Stimulated activated naive B cell treated with anti-CD40 and anti-IgM and Interleukin-4, amounts not matched to agents 10 μg/mL and 1 μg/mL and 100 μg/mL, for 72 hours (primary cell): ENCODE measurements at places on chromosomes 2 and 18.
A peak's percentile ranks its signal among the peaks of the same experiment; 100 is the strongest.

DNA sequence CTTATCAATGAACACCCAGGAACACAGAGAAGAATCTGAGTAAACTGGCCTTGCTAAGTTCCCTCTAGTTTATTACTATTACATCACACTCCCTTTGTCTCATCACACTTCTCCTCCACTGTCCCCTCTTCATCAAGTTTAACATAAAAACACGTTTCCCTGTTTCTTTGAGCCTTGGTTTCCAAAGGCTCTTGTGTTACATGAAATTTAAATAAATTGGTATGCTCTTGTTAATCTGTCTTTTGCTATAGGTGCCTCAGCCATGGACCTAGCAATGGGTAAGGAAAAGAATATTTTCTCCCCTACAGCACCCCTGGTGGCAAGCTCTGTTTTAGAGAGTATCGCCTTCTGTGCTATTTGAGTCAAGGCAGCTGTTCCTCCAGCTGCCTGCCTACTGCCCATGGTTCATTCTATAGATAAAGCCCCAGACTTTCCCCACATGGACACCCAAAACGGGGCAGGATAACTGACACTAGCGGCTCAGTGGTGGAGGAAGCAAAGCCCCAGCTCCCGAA is 31.8 kb downstream of the TGIF1 start:
- DNase-seq, result no peak

DNA sequence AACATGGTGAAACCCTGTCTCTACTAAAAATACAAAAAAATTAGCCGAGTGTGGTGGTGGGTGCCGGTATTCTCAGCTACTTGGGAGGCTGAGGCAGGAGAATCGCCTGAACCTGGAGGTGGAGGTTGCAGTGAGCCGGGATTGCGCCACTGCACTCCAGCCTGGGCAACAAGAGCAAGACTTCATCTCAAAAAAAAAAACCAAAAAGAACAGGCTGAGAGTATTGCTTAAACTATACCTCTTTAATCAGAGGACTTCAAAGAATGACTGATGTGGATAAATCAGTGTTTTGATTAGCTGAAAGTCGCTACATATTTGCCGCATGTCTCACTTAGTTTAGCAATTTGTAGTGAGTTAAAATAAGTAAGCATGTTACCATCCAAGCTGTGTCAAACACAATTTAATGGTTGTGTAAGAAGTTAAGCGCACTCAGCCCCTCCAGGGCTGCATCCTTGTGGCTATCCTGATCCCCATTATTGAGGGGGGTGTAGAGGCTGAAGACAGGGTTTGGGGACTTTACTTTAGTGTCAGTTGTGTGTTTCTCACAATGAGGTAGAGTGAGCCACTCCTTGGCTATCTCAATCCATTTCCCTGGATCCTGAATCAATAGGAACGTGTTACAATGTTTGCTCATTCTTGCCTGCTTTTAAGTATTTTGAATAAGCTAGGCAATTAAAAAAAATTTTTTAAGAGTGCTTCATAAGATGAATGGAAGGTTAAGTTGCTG is 11.0 kb upstream of the FARP2 start:
- DNase-seq, result no peak

- DNase-seq, result no peak
These were observed 119.7 kb downstream of the PDCL3 start for GRCh38 chr2:100682536-100682935.

- no peak for DNase-seq
These were observed 20.0 kb upstream of the EFR3B start for GRCh38 chr2:25021791-25022362.

- no peak for DNase-seq
These were observed 127.6 kb downstream of the TDRD15 start for GRCh38 chr2:21251216-21251980.

GRCh38 chr2:127342101-127342500 is 45.7 kb downstream of the MAP3K2 start:
- peak; percentile 14 for DNase-seq

DNA sequence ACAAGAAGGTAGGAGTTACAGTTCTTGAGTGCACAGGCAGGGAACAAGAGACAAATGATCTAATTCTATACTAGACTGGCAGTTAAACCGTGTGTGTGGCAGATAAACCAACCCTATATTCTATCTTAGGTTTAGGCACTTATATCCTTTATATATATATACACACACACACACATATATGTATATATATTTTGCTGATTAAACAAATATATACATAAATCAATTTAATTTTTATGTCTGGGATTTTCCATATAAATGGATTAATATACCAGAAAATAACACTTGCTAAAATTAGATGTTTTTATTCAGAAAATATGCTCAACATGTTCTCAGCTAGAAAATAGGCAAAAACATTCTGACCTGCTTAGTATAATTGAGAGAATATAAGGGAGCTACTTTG is 887.9 kb upstream of the KLHL29 start:
- DNase-seq, result no peak

- no peak for DNase-seq
These were observed 109.1 kb downstream of the SMAD7 start for GRCh38 chr18:48841381-48842258.

- DNase-seq, result peak; percentile 35
These were observed 109.4 kb downstream of the KCTD1 start for GRCh38 chr18:26438980-26439379.

- DNase-seq, result no peak
These were observed 33.3 kb downstream of the ANTXR1 start for GRCh38 chr2:69046221-69046662.

DNA sequence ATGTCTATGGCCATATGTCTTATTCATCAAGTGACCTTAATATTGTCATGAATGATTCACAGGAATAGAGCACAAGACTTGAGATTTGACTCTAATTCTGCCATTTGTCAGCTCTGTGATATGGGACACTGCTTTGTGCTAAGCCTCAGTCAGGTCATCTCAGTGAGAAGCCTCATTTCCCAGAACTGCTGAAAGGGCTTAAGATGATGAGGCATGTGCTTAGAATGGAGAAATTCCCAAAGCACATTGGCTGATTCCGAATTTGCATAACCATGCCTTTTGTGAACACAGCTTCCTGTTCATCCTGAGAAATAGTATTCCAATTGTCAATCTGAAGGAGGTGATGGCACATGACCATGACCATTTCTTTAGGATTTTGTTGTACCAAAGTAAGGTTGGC is 218.1 kb downstream of the ALK start:
- DNase-seq, result no peak

DNA sequence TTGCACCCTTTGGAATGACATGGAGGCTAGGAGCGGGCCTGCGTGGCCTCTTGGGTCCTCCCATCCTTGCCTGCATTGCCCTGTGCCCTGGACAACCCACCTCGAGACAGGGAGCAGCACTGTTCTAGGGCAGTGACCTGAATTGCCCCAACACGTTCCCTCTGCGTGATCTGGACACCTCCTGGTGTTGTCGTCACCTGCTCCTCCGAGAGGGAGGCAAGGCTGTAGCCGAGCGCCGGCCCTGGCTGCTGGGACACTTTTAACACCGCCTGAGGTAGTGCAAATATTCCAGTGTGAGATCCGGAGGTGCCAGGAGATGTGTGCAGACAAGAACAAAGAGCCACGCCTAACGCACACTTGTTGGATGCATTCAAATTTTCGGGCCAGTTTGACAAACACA is 131.5 kb downstream of the SMAD7 start:
- DNase-seq, result no peak

GRCh38 chr2:200618590-200619021 is 32.8 kb downstream of the AOX1 start:
- no peak for DNase-seq

GRCh38 chr2:147716906-147717305 is 127.9 kb upstream of the ACVR2A start:
- no peak for DNase-seq

DNA sequence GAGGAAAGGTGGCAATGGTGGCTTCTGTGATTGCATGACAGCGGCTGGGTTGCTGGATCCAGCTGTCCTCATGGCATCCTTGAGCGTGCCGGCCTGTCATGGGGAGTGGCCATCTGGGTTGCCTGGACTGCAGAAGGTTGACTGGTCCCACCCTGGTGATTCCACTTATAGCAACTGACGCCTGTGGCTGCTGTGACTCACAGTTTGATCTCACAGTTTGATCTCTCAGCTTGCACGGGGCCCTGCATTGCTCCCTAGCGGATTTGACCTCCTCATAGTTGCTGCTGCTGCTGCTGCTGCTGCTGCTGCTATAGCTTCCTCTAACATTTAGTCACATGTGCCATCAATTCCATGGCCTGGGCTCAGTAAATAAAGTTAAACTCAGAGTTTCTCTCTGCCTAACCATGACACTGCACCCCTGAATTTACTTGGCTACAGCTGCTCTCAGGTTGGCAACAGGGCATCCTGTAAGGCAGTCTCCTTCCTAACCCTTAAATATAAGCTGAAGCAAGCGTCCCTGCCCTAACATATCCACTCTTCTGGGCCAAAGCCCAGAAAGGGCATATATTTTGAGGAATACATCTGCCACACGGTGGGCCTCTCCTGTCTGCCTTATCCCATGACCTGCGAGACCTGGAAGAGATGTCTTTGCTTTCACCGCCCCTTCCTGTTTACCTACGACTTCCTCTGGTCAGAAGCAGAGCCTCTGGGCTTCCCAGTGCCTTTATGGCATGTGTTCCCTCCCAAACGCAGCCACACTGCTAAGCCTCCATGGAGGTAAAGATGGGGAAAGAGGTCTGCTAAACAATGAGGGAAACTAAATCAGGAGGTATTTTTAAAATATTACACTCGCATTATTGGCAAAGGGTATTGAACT is 37.8 kb upstream of the CCDC150 start:
- no peak for DNase-seq

GRCh38 chr2:215672406-215672805 is 236.5 kb upstream of the FN1 start:
- DNase-seq, result no peak

GRCh38 chr18:8296886-8297616 is 312.2 kb upstream of the RAB12 start:
- no peak for DNase-seq

DNA sequence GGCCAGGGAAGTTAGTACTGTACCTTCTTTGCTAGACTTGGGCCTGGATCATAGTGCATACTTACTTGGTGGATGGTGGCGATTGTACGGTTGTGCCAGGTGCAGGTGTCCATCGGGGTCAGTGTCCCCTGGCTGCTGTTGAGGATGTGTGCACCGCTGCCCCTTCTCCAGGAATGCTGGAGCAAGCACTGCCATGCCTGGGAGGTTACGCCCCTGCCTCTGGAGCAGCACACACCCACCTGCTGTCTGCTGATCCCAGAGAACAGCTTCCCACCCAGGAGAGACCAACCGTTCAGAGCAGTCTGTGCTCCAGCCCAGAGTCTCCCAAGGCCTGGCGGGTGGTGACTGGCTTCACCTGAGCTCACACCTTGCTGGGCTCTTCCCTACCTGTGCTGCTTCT is 286.8 kb upstream of the HS6ST1 start:
- DNase-seq, result no peak

GRCh38 chr2:168801961-168802858 is at the start of gene NOSTRIN:
NOSTRIN (plus strand) TSS chr2:168802637; CDS start chr2:168802647, 10 bp downstream.
- no peak for DNase-seq

DNA sequence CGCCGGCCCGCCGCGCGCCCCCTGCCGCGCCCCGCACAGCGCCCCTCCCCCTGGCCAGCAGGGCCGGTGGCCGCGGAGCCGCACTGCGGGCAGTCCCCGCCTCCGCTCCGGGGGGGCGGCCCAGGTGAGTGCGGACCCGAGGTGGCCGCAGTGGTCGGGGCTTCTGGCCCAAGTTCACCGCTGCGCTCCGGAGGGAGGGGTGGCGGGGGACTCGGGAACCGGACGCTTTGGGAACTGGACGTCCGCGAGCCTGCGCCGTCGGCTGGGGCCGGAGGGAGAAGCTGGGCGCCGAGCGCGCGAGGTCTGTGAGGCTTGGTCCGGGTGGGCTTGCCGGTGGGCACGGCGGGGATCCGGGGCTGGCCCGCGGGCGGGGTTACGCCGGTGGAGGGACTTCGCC is 591 bp upstream of the LDLRAD4 start:
- DNase-seq, result no peak

DNA sequence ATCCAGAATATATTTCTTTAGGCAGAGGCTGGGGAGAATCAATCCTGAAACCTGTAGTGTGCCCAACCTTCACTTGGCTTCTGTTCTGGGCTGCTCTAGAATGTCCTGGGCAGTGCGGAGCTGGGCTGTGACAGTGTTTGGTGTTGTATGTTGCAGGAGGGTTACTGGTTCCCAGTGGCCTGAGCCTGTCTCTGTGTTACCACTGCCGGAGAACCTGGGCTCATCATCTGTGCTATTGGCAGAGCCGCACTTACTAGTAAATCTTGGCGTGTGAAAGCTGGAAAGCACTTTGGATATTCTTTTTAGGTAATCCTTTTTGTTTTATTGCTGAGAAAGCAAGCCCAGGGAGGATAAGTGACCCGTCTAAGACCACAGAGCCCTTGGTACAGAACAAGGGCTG is 412.9 kb downstream of the SLC4A3 start:
- no peak for DNase-seq

- no peak for DNase-seq
These were observed 1500.4 kb downstream of the DPP10 start for GRCh38 chr2:115942800-115943199.

GRCh38 chr2:3025261-3025660 is 352.4 kb downstream of the EIPR1 start:
- DNase-seq, result no peak

- DNase-seq, result no peak
These were observed 46.9 kb downstream of the MAL start for GRCh38 chr2:95072424-95072823.

- no peak for DNase-seq
These were observed 270.1 kb downstream of the TFCP2L1 start for GRCh38 chr2:121014876-121015275.

DNA sequence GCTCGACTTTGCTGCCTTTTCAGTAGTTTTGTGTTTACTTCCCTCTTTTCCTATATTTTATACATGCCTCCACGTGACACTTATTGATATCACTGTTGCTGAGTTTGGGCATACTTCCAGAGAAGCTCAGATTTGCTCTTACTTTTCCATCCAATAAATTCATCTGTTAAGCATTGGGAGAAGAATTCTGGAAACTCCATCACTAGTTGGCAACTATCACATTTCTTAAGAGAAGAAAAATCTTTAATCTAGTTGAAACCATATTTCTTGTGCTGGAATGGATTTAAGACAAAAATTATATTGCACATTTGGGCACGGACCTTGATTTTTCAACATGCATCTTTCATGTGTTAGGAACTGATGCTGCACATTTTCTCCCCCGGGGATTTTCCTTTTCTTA is 52.6 kb upstream of the CPO start:
- no peak for DNase-seq

- DNase-seq, result no peak
These were observed 467.1 kb downstream of the SUCLG1 start for GRCh38 chr2:83991992-83992391.

GRCh38 chr2:162749994-162750393 is 88.6 kb downstream of the KCNH7 start:
- no peak for DNase-seq

DNA sequence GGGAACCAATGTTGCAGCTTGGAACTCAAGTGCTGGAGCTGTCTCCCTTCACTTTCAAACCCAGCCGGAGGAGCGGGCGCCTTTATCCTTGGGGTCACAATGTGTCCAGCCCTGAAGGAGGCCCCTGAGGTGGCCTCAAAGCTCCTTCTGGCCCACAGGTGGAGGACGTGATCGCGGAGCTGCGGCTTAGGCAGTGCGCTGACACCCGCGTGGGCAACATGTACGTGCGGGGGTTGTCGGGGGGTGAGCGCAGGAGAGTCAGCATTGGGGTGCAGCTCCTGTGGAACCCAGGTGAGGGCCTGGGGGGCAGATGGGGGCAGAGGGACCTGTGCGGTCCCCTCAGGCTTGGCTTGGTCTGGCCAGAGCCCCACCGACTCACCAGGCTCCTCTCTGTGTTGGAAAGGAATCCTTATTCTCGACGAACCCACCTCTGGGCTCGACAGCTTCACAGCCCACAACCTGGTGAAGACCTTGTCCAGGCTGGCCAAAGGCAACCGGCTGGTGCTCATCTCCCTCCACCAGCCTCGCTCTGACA is 13.5 kb downstream of the ABCG8 start:
- DNase-seq, result no peak

- no peak for DNase-seq
These were observed 289.8 kb downstream of the ALPK2 start for GRCh38 chr18:58338961-58339592.
